ENCODE measurements at places on chromosomes 3 and 15.

DNA sequence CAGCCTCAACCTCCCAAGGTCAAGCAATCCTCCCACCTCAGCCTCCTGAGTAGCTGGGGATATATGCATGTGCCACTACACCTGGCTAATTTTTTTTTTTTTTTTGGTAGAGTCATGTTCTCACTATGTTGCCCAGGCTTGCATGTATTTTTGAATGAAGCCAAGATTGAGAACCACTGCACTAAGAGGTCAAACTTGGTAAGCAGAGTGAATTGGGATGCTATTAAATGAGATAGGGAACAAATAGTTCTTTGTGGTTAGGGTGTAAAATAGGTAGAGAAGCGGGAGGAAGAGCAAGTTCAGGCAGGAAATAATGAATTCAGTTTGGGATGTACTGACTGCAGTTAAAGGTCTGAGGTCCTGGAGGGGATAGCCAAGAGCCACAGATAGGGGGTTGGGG lies 39.9 kb upstream of the PIAS1 start:
- no peak for DNase-seq

DNA sequence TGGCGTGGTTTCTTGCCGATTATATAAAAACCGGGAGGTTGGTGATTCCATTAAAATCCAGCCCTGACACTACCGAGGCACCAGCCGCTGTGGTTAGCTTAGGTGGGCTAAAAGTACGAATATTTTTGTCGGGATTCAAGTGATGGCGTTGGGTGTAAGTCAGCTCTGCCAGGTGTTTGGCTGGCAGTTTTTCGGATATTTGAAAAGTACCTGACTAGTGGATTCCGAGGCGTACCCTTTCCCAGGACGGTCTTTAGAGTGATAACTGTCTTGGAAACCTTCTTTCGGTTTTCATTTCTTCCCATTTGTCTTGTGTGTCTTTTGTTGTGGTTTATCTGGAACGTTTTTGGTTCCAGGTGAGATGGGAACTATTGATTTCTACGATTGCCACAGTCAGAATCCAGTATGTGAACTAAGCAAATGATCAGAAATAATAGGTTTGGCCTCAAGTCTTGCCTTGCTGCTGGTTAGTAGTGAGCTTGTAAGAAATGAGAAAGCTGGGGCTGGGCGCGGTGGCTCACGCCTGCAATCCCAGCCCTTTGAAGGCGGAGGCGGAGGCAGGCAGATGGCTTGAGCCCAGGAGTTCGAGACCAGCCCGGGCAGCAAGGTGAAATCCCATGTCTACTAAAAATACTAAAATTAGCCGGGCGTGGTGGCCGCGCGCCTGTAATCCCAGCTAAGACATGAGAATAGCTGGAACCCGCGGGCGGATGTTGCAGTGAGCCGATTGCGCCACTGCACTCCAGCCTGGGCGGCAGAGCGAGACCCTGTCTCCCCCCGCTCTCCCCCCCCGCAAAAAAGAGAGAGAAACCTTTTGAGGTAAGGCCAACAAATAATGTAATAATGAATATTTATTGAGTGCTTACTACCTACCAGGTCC lies 1.4 kb downstream of the FYTTD1 start:
- DNase-seq: no peak

DNA sequence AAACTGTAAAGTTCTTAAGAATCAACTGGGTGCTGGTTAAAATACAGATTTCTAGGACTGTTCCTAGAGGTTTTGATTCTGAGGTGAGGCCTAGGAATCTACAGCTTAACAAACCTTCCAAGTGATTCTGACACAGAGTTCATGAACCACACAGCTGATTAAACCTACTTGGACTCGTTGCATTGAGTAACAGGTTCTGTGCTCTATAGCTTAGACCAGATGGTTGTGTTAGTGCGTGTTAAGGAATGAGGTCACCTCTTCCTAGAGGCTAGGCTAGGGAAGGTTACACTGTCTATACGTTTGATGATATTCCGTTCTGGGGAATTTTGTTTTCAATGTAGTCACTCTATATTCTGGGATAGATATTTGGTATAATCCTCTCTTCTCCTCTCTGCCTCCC lies 21.9 kb downstream of the EID1 start:
- no peak for DNase-seq

DNA sequence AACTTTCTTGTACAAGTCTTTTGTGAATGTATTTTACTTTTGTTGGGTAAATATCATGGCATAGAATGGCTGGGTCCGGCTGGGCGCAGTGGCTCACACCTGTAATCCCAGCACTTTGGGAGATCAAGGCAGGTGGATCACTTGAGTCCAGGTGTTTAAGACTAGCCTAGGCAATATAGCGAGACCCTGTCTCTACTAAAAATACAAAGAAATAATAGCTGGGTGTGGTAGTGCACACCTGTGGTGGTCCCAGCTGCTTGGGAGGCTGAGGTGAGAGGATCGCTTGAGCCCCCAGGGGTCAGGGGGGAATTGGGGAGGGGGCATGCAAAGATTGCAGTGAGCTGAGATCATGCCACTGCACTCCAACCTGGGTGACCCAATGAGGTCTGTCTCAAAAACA lies 52.9 kb downstream of the ANP32A start:
- no peak for DNase-seq

- DNase-seq: no peak
Measured at GRCh38 chr3:55622733-55623132, 135.6 kb upstream of the WNT5A start.

GRCh38 chr15:40437752-40438687 lies 2.7 kb upstream of the BAHD1 start:
- DNase-seq: no peak

DNA sequence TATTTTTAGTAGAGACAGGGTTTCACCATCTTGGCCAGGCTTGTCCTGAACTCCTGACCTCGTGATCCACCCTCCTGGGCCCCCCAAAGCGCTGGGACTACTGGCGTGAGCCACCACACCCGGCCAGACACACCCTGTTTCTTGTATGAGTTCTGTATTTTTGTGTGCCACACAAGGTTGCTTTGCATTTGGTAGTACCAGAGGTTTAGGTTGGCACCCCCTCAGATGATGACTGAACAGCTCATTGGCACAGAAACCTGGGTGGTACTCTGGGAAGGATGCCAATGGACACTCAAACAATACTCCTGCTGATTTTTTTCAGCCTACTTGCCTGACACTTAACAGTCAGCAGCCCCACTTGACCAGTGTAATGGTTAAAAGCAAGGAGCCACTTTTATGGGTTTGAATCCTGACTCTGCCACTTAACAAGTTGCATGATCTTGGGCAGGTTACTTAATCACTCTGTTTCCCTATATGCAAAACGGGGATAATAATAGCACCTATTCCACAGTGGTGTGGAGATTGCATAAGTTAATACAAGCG lies 39.2 kb upstream of the BCL2A1 start:
- DNase-seq: no peak

All from iPS DF 19.7 (cell line).